ENCODE measurements at places on chromosomes 2 and 18.

DNA sequence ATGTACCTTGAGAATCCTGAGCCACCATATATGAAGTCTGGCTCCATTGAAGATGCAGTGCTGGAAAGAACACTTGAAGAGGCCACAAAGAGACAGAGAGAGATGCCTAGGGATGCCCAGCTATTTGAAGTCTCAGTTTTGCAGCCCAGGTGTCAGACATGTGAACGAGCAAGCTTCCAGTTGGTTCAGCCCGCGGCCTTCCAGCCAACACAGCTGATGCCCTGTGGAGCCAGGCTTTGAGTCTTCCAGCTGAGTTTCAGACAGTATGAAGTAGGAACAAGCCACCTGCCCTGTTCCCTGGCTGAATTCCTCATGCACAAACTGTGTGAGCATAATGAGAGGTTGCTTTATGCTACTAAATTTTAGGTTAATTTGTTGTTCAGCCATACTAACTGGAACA, 108.8 kb downstream of the SPHKAP start:
- no peak for DNase-seq

GRCh38 chr2:102749938-102750337, 11.9 kb upstream of the TMEM182 start:
- no peak for DNase-seq

GRCh38 chr18:32848826-32849225, 76.0 kb upstream of the KLHL14 start:
- DNase-seq, result no peak

DNA sequence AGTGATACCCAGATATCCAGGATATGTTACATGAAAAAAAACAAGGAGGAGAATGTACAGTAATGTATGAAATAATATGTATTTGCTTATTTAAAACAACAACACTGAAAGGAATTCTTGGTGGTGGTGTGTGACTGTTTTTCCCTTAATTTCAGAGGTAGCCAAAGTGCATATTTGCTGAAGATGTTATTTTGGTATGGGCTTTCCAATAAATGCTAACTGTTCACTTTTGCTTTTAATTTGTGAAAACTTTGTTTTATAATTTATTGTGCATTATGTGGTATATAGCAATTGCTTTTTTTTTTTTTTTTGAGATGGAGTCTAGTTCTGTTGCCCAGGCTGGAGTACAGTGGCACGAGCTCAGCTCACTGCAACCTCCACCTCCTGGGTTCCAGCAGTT, 7.6 kb downstream of the CCNYL1 start:
- no peak for DNase-seq

GRCh38 chr2:219672406-219672805, 45.0 kb downstream of the SLC4A3 start:
- no peak for DNase-seq

DNA sequence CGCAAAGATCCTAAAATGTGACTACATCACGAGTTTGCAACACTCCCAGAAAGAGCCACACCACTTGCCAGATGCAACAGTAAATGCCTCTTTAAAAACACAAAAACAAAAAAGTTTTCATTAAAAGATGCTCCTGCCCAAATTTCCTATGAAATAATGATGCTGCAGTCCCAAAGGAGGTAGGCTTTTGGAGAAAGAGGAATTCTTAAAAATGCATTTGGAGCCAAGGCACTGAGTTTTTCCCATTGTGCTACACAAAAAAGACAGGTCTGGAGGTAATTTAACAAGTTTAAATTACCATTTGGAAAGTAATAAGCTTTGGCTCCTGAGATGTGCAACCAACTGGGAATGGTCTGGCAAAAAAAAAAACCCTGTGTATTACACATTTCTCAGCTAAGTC, 145.0 kb downstream of the PID1 start:
- no peak for DNase-seq

- DNase-seq, result no peak
Observed at GRCh38 chr2:107525406-107525805, 301.3 kb upstream of the RGPD4 start.

GRCh38 chr2:171706152-171706803, 19.0 kb downstream of the DYNC1I2 start:
- peak; percentile 13 for DNase-seq

- no peak for DNase-seq
Observed at GRCh38 chr2:145740302-145740701, 1220.4 kb upstream of the ZEB2 start.

- no peak for DNase-seq
Observed at GRCh38 chr2:3489764-3490115, 29.6 kb downstream of the ADI1 start.

DNA sequence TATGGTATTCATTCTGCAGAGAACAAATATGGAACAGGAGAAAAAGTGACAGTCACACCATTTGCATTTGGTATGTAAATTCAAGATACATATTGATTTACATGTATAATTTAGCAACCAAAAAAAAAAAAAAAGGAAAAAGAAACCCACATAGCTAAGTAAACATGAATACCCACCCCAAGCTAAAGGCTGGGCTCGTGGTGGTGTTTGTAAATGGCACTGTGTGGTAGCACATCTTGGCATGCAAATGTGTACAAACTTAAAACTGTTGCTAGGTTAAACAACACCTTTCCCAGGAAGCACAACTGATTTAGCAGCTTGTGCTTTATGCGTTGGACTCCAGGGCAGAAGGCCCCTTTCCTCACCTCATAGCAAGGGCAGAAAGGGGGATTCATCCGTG, 481.1 kb upstream of the CELF4 start:
- DNase-seq, result no peak

- DNase-seq, result no peak
Observed at GRCh38 chr2:33129263-33130053, 182.7 kb downstream of the LTBP1 start.

DNA sequence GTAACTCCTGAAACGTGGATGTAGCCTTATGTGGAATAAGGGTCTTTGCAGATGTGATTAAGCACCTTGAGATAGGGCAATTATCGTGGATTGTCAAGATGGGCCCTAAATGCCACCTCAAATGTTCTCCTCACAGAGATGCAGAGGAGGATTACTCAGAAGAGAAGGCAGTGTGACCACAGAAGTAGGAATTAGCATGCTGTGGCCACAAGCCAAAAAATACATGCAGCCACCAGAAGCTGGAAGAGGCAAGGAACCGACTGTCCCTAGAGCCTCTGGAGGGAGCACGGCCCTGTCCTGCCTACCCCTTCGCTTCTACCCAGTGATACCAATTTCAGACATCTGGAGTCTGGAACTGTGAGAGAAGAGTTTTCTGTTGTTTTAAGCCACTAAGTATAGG, 47.3 kb upstream of the MGAT5 start:
- DNase-seq, result peak; percentile 61

DNA sequence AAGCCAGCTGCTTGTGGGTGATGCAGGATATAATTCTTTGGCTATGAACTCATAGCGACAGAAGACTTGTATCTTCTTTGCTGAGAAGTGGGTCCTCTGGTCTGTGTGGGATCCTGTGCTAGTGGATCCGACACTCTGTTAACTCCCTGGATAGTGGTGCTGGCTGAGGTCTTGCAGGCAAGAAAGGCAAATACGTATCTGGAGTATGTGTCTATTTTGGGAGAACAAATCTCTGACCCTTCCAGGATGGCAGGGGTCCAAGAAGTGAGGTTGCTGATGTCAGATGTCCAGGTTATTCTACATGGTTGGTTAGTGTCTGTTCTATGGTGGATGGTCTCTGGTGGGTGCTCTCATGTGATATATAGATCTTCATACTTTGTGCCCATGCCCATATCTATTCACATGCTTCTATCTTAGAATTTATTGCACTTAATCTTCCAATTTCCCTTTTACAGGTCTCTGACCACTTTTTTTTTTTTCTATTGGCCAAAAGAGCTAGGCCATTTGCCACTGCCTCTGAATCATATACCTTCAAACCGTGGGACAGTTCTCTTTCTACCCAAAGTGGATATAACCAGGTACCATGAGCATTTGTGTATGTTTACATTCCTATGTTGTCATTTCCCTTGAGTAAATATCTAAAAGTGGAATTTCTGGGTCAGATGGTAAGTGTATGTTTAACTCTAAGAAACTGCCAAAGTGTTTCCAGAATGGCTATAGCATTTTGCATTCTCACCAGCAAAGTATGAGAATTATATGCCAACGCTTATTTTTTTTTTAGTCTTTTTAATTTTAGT, 45.1 kb upstream of the RBMS1 start:
- no peak for DNase-seq

- no peak for DNase-seq
Observed at GRCh38 chr2:33222309-33222708, 254.1 kb upstream of the RASGRP3 start.

Data from AG20443 (cell line).